ENCODE measurements at places on chromosomes 1 and 21.

DNA sequence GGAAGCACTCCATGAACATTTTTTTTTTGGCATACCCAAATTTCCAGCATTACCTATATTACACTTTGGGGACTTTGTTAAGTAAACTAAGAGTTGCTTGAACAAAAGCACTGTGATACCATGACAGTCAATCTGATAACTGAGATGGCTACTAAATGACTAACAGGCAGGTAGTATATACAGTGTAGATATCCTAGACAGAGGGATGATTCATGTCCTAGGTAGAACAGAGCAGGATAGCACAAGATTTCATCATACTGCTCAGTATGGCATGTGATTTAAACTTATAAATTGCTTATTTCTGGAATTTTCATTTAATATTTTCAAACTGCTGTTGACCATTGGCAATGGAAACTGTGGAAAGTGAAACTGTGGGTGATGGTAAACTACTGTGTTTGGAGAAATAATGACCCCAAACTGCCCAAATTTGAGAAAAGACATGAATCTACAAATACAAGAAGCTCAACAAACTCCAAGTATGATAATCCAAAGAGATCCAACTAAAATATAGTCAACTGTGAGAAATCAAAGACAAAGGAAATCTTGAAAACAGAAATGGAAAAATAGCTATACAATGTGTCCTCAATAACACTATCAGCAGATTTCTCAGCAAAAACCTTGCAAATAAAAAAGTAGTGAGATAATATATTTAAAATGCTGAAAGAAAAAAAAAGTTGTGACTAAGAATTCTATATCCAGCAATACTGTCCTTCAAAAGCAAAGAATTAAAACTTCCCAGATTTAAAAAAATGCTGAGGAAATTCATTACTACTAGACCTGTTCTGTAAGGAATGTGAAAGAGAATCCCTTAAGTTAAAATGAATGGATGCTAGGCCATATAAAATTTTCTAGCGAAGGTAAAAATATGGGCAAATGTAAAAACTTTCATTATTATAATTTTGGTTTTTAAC, 410.4 kb downstream of the DUSP10 start:
- DNase-seq, result no peak

DNA sequence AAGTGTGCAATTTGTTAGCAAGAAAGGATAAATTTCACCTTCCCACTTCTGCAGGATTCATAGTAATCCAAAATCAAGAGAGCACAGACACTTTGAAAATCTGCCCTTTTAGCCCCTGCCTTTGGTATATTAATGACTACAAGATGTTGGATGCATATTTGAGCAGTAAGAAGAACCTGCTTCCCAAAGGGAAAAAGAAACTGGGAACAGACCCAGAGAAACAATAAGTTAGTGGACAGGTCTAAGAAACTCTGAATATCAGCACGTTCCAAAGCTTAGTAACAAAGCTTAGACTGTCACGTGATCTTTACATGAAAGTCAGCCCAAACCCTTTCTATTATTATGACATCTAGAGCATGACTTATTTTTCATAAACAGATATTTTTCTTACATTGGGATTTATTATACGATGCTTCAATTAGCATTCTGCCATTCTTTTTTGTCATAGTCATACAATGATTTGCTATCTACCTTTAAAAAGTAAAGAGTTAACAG, 390.9 kb upstream of the ADGRL2 start:
- no peak for DNase-seq

DNA sequence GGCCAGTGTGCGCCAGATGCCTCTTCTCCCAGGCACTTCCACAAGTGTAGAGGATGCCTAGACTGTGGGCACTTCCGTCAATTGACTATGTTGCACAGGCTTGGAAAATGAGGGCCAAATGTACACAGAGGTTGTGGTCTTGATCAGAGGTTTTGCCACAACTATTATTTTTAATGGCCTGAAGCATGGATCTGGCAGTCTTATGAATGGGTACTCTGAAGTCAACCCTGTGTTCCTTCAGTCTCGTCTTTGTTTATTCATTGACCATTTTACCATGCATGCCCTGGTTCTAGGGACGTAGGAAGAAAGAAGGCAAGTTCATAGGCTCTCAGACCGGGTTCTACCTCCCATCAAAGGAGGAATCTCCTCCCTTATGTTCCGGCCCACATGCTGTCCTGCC, 329.1 kb downstream of the HHAT start:
- DNase-seq, result no peak

- DNase-seq, result no peak
Measured at GRCh38 chr1:54298284-54299033, 98.5 kb downstream of the MRPL37 start.

DNA sequence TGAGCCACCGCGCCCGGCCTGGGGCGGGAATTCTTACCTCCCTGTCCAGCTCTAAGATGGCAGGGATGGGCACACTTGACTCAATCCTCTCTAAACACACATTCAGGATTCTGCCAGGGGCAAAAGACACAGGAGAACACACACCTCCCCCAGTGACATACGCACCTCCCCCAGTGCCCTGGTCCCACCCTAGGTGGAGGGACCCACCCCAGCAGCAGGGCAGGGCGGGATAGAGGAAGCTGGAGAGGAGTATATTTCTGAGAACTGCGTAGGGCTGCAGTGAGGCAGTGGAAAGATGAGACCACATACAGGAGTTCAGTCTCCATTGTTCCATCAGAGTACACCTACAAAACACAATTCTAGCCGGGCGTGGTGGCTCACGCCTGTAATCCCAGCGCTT, 92.5 kb downstream of the SDCCAG8 start:
- no peak for DNase-seq

GRCh38 chr1:27513958-27514357, 24.0 kb upstream of the WASF2 start:
- no peak for DNase-seq

DNA sequence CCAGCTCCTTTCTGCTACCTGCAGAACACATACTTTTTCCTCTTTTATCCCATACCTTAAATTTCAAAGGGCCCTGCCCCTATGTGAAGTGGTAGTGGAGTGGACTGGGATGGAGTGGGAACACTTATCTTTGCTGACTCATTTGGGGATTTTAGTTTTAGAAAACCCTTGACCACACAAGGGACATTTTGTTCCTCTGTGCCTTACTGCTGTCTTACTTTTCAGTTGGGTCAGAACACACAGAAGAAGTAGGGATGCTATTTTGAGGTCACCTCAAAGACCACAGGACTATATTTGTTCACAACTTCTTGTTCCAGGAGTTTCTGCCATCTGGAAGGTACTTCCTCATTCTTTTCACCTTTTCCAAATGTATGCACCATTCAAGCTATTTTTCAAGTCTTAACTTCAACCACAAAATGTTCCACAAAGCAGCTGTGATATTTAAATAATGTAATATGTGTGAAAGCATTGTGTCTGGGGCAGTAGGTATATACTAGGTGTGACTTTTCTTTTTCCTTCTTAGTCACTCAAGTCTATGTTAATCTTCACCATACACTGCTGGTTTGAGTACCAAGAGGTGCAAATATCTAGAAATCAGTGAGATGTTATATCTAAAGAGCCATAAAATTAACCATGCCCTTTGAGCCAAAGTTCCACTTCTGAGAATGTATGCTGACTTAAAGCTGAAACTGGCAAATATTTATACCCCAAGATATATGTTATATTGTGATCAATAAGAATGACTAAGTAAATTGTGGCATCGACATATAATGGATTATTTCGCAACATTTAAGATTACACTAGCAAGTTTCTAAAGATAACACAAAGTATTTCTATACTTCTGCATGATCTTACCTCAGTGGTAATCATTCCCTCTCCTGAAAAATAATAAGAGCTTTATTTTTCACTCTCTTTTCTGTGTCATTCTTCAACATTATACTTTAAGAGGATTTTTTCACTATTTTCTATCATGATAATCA, 308.5 kb downstream of the MRPL39 start:
- no peak for DNase-seq

- peak; percentile 42 for DNase-seq
Measured at GRCh38 chr1:198936371-198937083, 297.7 kb downstream of the PTPRC start.

GRCh38 chr1:95888941-95889390, 655.0 kb downstream of the RWDD3 start:
- DNase-seq, result peak; percentile 52

- no peak for DNase-seq
Measured at GRCh38 chr21:36045993-36046392, 14.3 kb downstream of the SETD4 start.

GRCh38 chr1:55369474-55369873, 154.3 kb upstream of the USP24 start:
- DNase-seq, result no peak

GRCh38 chr1:209884665-209885117, 53.3 kb upstream of the SYT14 start:
- DNase-seq, result peak; percentile 90

GRCh38 chr1:66968574-66968973, 43.8 kb downstream of the MIER1 start:
- DNase-seq, result no peak

GRCh38 chr1:238777551-238777950, 608.8 kb upstream of the CHRM3 start:
- no peak for DNase-seq

DNA sequence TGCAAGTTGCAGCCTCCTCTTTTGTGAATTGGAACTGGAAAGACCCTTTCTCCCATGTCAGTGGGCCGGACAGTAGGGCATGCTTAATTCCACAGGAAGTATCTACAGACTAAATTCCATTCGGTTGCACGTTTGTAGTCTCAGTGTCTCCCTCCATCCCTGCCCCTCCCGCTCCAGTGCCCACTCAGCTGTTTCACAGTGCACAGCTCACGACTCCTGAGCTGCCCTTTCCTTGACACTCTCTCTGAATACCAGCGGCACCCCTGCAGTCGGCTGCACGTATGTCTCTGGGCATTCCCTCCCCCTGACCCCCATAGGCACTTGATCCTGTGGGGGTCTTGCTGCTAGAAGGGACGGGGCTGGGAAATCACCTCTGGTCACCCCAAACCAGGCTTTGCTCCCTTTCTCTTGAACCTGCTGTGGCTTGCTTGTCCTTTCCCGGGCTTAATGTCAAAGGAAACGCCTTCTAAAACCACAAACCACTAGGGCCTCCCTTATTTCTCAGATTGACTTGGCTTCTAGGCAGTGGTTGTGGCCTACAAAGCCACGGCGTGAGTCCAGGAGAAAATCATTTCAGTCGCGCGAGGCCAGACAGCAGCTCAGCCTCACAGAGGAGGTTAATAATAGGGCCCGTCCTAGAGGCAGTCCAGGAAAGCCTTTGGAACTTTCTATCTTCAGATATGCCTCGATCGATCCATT, 365.3 kb upstream of the PROX1 start:
- no peak for DNase-seq

DNA sequence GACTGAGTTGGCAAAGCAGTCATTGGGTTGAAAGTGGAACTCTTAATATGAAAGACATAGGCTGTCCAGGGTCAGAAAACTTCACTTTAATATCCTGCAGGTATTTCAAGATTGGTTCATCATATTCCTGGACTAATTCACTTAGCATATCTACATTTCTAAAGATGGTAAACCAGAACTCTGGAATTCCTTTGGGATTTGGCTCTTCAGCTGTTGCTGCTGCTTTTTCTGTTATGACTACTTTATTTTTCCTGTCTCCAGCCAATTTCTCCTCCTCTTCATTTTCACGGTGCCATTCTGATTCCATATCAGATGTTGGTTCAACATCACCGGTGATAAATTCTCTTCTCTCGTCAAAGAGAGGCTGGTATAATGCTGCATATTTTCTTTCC, 37.4 kb downstream of the CD58 start:
- no peak for DNase-seq

DNA sequence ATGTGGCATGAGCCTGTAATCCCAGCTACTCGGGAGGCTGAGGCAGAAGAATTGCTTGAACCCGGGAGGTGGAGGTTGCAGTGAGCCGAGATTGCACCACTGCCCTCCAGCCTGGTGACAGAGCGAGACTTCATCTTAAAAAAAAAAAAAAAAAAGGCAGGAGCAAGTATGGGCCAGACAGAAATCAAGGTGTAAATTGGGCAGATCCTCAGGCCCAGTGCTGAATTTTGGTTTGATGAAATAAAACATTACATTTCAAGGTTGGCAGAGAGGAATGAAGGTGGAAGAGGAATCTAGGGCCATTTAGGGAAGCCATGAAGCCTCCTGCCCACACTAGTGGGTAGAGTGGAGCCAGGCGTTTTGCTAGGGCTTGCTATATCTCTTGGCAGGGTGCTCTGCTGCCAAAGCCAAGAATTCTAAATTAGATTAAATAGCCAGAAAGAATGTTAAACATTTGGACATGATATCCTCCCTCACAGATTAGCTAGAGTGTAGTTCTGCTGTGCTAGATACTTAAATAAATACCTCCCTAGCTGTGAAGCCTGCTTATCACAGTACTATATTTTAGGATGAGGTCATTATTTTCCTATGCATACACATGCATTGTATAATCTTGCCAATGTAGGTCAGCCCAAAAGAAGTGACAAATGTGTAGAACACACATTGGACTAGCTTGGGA, 16.6 kb upstream of the LGALS8 start:
- peak; percentile 13 for DNase-seq

DNA sequence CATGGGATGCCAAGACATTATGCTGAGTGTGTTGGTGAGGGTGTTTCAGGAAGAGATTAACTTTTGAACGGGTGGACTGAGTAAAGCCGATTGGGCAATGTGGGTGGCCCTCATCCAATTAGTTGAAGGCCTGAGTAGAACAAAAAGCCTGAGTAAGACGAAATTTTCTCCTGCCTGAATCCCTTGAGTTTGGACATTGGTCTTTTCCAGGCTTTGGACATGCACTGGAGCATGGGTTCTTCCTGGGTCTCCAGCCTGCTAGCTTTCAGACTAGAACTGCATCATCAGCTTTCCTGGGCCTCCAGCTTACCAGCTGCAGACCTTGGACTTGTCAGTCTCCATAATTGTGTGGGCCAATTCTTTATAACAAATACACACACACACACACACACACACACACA, 63.6 kb downstream of the NIBAN1 start:
- no peak for DNase-seq

- no peak for DNase-seq
Measured at GRCh38 chr1:45968941-45969666, 163.3 kb downstream of the PIK3R3 start.

DNA sequence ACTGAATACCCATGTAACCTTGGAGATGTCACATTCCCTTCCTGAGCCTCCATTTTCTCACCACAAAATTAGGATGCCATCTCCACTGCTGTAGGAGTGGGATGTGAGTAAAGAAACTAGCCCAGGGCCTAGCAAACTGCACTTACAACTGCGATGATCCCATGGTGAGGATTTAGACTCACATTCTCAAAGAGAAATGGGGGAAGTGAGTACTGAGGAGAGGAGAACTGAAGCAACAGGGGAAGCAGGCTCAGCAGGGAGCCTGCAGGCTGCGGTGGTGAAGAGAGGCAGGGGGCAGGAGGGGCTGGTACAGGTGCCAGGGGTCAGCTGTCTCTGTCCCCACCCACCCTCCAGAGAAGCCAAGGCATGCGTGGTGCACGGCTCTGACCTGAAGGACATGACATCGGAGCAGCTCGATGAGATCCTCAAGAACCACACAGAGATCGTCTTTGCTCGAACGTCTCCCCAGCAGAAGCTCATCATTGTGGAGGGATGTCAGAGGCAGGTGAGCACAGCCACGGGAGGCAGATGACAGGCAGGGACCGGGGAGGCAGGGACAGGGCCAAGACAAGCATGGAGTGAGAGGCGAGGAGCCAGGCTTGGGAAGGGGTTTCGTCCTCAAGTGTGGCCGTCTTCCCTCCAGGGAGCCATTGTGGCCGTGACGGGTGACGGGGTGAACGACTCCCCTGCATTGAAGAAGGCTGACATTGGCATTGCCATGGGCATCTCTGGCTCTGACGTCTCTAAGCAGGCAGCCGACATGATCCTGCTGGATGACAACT, 16.4 kb upstream of the ATP1A4 start:
- DNase-seq, result no peak

GRCh38 chr1:76388261-76388660, 313.7 kb downstream of the ST6GALNAC3 start:
- no peak for DNase-seq

GRCh38 chr1:230591678-230592077, 50.6 kb upstream of the COG2 start:
- DNase-seq, result no peak
